ENCODE measurements at places on chromosomes 7 and 10.

DNA sequence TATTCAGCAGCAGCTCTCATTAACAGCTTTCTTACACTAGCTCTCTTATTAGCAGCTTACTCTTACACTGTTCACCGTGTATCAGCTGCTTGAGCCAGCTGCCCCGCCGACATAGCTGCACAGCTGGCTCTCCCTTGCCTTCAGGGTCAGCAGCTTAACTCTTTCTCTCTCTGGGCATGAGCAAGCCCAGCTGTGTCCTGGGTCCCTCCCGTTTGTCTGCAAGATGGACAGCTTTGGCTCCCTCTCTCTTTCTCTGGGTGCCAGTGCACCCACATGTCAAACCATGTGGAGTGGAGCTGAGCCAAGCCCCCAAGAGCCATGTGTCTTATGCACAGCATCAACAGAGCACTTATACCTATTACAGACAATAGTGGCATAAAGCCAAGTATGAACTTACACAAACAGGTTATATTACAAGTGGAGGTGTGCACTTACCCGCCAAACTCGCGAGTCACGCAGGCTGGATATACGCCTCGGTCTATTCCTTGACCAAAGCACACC is 35.7 kb upstream of the MTPAP start:
- DNase-seq, result no peak

GRCh38 chr10:1376384-1376945 is 320.3 kb downstream of the WDR37 start:
- DNase-seq, result no peak

- no peak for DNase-seq
These were observed 305.6 kb upstream of the FZD1 start for GRCh38 chr7:90958647-90959046.

- DNase-seq, result no peak
These were observed 2.4 kb upstream of the MYO1G start for GRCh38 chr7:44981035-44981706.

DNA sequence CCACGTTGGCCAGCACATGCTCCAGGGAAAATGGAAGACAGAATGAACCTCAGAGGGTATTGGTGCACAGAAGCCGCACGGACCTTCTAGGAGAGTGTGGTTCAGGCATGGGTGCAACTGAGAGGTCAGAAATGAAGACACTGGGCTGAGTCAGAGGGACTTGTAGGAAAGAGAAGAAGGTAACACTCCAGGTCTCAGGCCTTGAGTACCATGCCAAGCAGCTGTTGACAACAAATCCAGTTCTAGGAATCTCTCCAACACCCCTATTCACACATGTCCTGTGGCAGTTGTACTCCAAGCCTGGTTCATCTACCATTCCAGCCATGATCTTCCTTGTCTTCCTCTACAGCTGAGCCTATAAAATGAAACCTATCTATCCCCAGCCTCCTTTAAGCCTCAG is 251.6 kb downstream of the USP6NL start:
- DNase-seq, result no peak

- DNase-seq, result no peak
These were observed 9.4 kb downstream of the DLX5 start for GRCh38 chr7:97015279-97015678.

- DNase-seq, result no peak
These were observed 19.8 kb downstream of the CNTNAP2 start for GRCh38 chr7:146136357-146136875.

GRCh38 chr7:138258197-138258559 is 181.9 kb downstream of the AKR1D1 start:
- no peak for DNase-seq

GRCh38 chr10:14102056-14102455 is 228.7 kb downstream of the FRMD4A start:
- DNase-seq, result no peak

GRCh38 chr7:140304191-140304799 is 94.0 kb downstream of the SLC37A3 start:
- DNase-seq, result no peak

DNA sequence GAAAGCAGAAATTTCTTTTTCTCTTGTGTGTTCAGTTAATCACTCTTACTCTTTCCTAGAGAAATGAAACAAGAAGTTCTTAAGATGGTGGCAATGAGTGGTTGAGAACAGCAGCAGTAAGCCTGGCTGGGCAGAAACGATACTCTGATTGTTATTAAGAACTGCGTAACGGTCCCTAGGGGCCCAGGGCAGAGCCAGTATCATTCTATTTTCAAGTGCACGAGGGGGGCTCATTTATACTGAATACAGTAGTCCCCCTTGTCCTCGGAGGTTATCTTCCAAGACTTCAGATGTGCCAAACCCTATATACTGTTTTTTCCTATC is 64.9 kb downstream of the EEPD1 start:
- no peak for DNase-seq

DNA sequence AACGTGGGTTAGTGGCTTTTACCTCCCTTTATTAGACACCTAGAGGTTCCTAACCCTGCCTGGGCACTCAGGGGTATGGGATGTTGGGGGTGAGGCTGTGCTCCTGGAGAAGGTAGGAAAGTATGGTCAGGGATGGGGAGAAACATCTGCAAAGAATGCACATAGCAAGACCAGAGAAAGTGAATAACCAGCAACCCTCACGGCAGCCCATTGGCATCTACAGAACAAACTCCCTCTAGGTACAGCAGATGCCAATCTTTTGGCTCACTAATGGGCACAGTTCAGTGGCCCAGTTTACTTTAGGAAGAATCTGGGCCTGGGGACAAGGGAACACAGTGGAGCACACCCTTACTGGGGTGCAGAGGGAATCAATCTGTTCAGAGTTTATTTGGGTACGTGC is 143.9 kb downstream of the JAZF1 start:
- DNase-seq, result no peak

DNA sequence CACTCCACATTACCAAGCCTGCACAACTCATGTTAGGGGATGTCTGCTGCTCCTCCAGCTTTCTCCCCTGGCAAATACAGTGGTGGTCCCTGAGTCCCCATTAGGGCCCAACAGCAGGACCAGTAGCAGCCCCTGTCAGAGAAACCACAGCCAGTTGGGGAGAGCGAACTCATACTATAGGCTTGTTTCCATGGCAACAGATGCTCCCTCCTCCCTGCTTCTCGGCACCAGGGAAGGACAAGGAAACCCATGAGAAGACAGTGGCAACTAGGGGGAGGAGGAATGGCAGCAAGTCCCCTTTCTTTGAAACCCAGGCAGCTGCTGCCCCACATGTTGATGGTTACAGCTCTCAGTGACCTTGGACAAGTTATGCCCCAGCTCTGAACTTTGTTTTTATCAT is 326.4 kb downstream of the KCNMA1 start:
- no peak for DNase-seq

Measured in NCI-H187 treated with DMSO at 0.1 percent for 48 hours (cell line).